Activated CD8-positive, alpha-beta memory T cell treated with anti-CD3 and anti-CD28 coated beads, Interleukin-2, amount 50 U/mL, for 48 hours (primary cell): ENCODE measurements at places on chromosomes 16 and 17.

DNA sequence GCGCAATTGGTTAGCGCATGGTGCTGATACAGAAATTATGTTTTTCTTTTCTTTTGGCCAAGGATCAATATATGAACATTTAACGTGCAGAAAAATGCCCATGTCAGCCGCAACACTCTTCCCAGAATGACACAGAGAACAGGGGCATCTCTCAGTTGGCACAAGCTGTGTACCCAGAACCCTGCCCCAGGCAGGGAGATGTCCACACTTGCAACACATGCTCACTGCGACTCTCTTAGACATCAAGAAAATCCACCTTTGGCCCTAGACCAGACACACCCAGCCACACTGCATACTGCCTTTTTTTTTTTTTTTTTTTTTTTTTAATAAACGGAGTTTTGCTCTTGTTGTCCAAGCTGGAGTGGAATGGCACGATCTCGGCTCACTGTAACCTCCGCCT lies 17.0 kb downstream of the PITPNA start:
- no peak for DNase-seq

GRCh38 chr17:63911657-63912100 lies 621 bp upstream of the CSHL1 start:
- peak; percentile 88 for DNase-seq

- no peak for DNase-seq
Measured at GRCh38 chr16:81945665-81946064, 65.6 kb downstream of the SDR42E1 start.

DNA sequence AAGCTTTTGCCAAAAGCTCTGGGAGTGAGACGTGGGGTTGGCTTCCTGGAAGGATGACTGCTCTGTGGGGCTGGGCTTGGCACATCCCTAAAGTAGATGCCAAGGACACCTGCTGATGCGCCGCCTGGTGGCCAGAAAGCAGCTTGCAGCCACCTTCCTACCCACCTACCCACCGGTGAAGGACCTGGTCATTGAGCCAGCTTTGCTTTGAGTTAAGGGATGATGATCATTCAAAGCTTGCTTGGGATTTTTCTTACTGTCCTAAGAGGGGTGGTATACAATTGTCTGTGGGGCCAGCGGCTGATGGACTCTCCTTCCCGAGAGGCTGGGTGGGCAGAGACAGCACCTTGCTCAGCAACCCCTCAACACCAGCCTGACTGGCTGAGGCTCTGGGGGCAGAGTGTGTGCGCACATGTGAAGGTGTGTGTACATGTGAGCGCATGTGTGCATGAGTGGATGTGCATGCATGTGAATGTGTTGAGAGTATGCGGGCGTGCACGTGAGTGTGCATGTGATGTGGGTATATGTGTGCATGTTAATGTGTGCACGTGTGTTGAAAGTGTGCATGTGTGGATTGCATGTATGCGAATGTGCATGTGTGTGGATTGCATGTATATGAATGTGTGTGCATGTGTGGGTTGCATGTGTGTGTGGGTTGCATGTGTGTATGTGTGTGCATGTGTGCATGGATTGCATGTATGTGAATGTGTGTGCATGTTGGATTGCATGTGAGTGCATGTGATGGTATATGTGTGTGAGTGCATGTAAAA lies 18.6 kb downstream of the C1QTNF1 start:
- peak; percentile 88 for DNase-seq

DNA sequence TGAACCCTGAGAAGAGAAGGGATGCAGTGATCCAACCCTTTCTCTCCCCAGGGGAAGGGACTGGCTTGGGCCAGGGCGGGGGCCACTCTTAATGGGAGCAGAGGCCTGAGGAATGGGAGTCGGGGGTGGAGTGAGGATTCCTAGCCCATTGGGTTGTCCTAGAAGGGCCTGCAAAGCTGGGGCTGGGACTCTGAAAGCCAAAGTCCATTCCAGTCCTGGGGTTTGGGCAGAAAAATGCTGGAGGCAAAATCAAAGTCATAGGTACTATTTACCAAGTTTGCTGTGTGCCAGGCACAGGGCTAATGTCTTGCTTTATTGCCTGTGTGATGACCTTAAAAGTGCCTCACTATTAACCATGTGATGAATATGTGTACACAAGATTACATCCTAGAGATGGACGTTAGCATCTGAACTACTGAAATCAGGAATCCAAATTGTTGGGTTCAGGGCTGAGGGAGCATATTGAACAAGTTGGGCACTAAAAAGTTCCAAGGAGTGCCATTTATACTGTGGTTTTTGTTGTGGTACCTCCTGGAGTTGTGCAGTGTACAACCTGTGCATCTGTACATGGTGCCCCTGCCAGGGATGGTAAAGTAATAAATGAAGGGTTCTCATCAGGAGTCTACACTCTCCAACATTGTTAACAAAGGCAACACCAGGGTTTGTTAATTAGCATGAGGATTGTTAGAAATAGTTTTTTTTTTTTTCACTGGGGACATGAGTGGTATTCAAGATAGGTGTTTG lies 84.4 kb upstream of the NKD1 start:
- DNase-seq, result peak; percentile 7

DNA sequence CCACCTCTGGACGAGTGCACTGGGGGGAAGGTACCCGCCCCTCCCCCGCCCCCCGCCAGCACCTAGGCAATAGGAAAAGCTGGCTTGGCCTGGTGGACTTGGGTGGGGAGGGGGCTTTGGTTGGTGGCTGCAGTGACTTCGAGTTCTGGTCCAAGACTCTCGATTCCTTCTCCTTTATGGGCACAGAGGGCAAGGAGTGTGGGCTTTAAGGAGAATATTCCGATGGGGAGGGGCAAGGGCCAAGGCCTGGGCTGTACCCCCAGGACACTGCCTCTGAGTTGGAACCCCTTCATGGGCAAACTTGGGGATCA lies 409 bp downstream of the ACSF2 start:
- no peak for DNase-seq

GRCh38 chr17:44053125-44053872 lies 13.2 kb downstream of the LSM12 start:
- DNase-seq, result no peak

- DNase-seq, result no peak
Measured at GRCh38 chr17:27532269-27533263, 76.3 kb downstream of the KSR1 start.

DNA sequence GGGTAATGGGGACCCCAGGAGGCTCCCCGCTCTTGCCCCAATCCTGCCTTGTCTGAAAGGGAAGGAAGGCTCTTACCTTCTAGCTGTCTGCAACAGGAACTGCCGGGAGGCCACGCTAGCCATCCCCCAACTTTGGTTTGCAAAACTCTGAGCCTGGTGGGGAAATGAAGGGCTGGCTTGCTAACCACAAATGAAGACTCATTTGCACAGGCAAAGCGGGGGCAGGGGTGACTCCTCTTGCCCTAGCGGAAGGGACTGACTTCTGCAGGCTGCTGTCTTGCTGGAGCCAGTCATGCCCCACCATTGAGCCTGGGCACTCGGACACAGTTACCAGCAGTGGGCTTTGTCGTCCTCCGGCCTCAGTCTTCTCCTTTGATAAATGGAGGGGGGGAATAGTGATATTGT lies 52.6 kb downstream of the PLCG2 start:
- DNase-seq, result peak; percentile 72

GRCh38 chr17:63987221-63988126 lies 10.7 kb upstream of the PRR29 start:
- DNase-seq, result no peak

DNA sequence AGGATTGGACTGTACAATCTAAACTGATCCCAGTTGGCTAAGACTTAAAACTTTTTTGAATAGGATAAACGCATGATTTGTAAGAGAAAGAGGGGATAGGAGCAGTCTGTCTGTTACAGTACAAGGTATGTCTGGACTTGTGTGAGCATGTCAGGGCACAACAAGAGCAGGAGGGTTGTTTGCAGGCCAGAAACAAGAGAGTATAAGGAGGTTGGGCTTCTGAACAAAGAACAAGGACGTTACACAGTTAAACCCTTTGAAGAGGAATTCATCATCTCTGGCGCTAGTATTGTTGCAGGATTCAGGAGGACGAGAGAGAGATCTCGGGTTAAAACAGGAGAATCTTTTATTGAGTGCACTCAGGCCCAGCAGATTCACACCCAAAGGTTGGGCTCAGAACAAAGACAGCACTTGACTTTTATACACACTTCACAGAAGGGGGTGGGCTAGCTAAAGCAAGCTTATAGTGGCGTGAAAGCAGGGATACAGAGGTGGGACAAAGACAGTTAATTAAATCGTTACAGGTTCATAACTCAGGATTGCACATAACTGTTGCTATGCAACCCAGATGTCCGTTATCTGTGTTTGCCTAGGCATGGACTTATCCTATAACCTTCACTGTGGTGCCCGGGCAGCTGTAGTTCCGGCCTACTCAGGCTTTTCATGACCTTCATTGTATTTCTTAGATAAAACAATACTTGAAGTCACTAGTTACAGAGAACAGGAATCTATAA lies 34.3 kb downstream of the SEC14L1 start:
- no peak for DNase-seq

DNA sequence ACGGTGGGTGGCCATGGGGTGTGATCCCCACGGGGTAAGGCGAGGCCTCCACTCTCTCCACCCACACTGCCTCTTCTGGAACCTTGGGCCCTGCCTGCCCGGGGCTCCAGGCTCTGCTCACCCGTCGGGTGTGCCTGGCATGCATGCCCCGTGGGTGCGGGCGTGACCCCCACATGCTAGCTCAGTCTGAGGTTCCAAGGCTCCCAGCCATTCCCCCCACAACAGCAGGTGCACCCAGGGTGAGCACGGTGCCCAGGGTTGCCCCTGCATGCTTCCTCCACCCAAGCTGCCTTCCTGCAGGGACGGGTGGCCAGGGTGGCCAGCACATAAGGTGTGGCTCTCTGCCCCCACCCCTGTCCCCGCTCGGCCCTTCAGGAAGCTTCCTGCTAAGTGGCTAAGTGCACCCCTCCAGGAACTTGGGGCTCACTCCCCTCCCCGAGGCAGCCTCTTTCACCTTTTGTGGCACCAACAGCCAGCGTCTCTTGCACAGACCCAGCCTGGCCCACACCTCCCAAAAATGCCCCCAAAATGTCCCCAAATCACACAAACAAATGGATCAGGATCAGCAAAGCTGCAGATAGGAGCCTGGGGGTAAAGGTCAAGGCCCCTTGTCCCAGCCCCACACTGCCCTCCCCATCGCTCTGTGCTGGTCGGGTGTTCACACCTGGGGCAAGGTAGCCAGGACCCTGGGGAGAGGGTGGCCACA lies 21.4 kb upstream of the PVALEF start:
- DNase-seq, result no peak

- peak; percentile 83 for DNase-seq
Measured at GRCh38 chr17:77666881-77667395, 291.6 kb upstream of the TNRC6C start.

GRCh38 chr16:81445966-81446906 lies 1.6 kb downstream of the CMIP start:
- DNase-seq, result no peak

DNA sequence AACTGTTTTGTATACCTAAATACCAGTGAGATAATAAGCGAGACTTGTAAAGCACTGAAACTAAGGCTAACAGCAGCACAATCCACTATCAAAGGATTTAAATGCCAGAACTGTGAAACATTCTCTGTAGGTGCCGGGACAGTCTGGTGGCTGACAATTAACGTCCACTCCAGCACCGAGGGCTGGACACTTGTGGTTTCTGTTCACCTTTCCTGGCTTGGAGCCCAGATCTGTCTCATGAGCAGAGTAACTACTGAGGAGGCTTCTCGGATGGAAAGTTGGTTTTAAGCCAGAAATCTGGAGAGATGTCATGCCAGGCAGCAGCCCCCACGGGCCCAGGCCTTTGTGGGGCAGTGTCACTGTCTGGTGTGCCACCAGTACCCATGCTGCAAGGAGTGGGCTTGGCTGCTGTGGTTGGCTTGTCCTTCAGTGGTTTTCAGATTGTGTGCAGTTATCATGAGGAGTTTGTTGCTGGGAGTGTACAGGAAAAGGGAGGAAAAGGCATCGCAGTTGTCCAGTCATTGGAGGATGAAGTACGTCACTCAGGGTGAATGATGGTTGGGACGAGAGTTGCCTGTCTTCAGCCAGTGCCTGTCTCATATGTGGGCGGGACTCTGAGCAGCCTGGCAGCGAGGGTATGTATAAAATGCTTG lies 35.5 kb downstream of the UBN1 start:
- DNase-seq, result no peak

DNA sequence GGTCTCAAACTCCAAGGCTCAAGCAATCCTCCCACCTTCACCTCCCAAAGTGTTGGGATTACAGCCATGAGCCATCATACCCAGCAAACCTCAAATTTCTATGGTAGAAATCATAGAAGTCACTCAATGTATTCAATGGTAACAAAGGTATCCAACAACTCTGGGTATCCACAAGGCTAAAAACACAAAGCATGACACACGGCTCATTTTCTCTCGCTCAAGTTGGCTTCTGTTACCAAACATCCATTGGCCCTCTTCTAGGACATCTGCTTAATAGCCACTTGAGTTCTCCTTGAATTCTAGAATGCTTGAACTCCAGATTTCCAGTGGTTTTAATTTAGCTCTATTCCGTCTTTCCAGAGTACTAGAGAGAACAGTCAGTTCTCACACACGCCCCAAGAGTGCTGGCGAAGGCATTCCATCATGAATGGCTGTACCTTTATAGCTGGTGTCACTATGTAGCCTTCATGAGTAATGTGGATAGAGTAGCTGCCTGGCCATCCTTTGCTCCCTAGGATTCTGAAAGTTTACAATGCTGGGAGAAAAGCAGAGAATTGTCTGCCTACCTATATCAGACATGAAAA lies 42.6 kb downstream of the SPAG9 start:
- no peak for DNase-seq

GRCh38 chr16:52709306-52709705 lies 162.4 kb upstream of the TOX3 start:
- DNase-seq, result no peak

DNA sequence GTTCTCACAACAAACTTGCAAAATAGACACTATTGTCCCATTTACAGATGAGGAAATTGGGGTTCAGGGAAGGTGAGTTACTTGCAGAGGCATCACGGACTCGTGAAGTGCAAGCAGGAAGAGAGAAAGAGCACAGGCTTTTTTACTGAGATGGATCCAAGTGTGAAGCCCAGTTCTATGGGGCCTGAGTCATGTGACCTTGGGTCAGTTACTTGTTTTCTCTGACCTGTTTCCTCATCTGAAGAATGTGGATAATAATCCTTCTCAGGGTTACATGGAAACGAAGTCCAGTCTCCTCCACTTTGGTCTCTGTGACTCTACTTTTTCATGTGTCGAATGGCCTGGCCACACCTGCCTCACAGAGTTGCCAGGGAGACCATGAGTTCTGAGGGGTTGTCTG lies 134.4 kb downstream of the SPACA3 start:
- DNase-seq, result no peak

- DNase-seq, result no peak
Measured at GRCh38 chr16:76409706-76410105, 132.5 kb downstream of the CNTNAP4 start.

DNA sequence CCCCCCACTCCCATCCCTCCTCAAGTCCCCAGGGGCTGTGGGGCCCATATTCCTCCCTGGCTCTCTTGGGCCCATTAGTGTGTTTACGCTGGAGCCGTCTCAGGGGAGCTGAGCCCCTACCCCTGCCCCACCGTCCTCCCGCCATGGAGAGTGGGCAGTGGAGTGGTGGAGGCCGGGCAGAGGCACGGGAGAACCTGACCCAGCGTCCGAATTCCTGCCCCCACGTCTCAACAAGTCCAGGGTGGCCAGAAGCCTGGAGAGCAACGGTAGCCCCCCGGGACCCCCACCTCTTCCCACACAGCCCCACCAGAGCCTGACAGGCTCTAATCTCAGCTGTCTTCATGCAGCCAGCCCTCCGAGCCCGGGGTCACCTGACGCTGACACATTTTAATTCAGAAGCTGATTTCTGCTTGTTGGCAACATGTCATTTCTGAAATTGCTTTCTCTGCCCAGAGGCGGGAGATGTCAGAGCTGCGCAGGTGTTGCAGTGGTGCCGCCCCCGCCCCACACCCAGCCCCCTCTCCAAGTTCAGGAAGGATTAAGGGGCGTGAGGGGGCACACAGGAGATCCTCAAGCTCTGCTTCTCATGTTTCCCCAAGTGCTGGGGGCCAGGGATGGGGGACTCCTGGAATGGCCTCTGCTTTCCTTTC lies 32.6 kb downstream of the WNT9B start:
- no peak for DNase-seq
